ENCODE measurements at places on chromosomes 6 and 20.

DNA sequence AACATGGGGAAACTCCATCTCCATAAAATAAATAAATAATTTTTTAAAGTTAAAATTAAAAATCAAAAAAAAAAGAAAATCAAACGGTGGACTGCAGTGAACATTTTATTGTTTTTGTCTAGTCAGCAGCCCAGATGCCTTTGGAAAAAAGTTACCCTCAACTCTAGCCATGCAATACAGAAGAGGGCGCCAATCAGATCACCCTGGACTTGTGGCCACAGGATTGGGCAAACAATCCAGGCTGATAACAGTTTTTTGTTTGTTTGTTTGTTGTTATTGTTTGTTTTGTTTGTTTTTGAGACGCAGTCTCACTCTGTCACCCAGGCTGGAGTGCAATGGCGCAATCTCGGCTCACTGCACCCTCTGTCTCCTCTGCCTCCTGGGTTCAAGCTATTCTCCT lies 30.5 kb upstream of the NELFCD start:
- no peak for DNase-seq

- DNase-seq: no peak
These were observed 94.4 kb upstream of the BMP2 start for GRCh38 chr20:6673071-6673470.

- peak; percentile 25 for DNase-seq
These were observed 74.7 kb downstream of the DHX35 start for GRCh38 chr20:39036851-39037250.

DNA sequence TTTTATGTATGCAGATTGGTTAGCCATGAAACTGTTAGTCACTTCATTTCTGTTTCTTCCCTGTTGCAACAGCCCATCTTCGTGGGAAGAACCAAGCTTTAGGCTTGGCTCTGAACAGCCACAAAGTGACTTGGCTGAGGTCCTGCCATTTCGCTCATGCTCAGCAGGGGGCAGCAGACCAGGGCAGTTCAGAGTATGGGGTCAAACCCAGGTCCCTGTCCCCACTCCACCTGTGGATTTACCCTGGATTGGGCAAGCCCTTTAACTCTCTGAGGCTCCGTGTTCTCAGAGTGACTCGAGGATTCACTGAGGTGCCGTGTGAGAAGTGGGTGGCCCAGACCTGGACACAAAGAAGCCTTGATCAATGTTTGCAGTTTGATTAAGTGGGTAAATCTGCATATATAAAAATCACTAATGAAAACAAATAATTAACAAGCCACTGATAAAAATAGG lies 19.8 kb upstream of the MAP1LC3A start:
- no peak for DNase-seq

DNA sequence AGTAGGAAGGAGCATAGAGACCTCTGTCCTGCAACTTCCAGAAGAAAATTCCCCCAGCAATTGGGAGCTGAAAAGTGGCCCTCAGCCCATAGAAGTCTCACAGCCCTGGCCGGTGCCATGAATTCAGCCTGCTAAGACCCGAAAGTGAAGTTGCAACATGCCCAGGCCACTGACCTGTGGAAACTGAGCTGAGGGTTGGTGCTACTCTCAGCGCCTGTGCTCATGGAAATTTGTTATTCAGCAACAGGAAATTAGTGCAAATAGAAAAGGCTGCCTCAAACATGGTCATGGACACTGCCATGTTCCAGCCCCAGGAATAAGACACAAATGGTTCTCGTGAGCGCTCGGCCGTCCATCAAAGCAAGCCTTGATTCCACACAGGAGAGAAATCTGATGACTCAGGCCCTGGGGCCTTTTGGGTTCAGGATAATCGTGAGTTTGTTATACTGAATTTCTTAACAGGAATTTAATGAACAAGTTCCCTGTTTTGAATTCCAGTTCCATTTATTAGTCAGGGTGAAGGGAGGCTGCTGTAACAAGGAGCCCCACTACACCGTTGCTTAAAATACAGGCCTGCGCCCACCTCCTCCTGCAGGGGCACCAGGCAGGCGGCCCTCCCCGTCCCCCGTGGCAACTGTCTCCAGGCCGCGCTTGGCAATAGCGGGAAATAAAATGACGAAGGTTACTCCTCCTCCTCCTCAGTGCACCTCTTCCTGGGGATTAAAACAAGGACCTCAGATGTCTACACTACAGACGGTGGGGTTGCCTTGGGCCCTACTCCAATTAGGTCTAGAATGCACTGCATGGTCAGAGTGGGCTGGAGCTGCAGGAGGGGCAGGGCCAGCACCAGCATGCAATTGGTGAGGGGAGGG lies 152.9 kb downstream of the ERMARD start:
- no peak for DNase-seq

DNA sequence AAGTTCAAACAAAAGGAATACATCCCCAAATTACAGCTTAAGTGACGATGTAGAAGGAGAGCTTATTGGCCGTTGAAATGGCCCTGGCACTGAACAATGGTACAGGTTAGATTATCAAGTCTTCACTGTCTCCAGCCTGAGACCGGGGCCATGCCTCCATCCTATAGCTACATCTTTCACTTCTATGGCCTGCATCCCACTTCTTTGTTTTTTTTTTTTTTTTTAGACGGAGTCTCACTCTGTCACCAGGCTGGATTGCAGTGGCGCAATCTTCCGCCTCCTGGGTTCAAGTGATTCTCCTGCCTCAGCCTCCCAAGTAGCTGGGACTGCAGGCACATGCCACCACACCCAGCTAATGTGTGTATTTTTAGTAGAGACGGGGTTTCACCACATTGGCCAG lies 464.6 kb downstream of the CDH26 start:
- no peak for DNase-seq

DNA sequence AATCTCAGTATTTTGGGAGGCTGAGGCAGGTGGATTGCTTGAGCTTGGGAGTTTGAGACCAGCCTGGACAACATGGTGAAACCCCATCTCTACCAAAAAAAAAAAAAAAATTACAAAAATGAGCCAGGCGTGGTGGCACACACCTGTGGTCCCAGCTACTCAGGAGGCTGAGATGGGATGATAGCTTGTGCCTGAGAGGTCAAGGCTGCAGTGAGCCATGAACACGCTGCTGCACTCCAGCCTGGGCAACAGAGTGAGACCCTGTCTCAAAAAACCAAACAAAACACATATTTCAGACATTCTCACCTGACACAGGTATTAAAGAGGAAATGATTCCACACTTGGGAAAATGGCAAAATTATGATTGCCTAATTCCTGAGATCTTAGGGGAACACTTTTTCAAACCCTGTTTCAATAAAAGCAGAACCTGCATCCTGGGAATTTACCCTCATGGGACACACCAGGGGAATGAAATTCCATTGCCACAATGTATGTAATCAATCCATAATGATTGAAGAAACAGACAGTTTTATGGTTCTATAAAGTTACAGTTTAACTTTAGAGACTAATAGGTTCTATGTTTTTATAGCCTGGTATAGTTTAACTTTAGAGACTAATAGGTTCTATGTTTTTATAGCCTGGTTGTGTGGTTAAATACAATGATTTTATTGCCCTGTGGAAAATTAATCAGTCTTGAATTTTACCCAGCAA lies 29.6 kb upstream of the DNAAF9 start:
- no peak for DNase-seq

DNA sequence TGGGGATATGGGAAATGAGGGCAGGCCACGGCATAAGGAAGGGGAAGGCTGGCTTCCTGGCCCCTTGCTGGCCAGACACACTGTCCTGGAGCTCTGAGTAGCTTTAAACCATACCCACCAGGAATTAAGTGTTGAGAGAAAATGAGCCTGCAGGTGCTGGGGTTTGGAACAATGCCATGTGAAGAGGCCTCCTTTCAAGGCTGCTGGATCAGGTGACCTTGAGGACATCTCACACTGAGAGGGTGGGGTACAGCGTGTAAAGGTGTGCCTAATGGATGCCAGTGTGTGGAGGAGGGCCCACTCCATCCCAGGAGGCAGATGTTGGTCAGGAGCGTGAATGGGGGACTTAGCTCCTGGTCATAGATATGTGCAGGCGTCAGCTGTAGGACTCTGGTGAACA lies 74.8 kb upstream of the MLN start:
- no peak for DNase-seq

- no peak for DNase-seq
These were observed 39.4 kb upstream of the RFPL4B start for GRCh38 chr6:112307707-112308106.

- DNase-seq: no peak
These were observed 55.3 kb downstream of the ERMARD start for GRCh38 chr6:169806701-169807100.

DNA sequence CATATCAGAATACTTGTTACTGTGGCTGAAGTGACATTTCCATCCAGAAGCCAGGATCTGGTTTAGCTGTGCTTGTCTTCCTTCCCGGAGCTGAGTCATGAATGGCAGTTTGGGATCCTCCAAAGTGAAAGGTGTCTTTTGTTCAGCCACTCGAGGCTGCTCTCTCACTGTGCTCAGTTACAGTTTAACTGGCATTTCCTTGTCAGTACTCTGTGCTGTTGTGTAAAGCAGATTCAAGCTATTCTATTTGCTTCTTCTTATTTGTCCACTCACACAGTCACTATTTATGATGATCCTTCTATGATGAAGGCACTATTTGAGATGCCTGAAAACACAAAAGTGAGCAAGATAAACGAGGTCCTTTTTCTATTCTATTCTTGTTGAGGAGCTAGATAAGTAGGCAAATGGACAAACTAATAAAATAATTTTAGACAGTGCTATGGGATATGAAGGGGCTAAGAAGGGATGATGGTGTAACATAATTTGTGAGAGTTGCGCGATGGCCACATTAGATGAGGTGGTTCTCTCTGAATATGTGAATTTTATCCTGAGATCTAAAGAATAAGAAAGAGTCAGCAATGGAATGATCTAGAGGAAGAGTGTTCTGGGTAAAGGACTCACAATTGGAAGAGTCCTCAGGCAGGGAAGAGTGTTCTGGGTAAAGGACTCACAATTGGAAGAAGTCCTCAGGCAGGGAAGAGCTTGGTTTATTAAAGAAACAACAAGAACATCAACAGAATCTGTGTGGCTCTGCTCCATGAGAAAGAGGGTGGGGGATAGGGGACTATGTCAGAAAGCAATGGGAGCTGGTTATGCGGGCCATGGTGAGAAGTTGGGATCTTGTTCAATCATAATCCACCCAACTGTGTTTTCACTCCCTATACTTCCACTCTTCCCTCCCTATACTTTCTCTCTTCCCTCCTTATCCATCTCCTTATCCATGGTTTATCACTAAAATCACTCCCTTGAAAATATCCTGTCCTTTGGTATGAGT lies 40.1 kb downstream of the CYP24A1 start:
- no peak for DNase-seq

- no peak for DNase-seq
These were observed 9.4 kb upstream of the SRC start for GRCh38 chr20:37336369-37337207.

GRCh38 chr20:48155268-48155667 lies 370.0 kb upstream of the SULF2 start:
- DNase-seq: no peak

- no peak for DNase-seq
These were observed 96.9 kb downstream of the FAM120B start for GRCh38 chr6:170403451-170403850.

DNA sequence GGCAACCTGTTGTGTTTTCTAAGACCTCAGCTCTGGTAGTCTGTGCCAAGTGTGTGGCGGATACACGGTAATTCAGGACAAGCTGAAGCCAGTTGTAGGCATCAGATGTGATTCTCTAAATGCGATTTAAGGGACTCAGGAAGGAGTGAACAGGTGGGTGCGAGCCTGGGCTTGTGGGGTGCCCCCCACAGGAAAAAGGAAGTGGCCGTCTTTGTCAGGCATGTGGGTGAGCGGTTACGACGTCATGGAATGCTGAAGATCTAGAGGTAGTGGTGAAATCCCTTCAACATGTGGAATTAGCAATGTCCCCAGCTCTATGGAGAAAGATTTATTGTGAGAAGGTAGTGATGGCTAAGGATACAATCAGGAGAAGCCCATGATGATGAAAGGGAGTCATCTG lies 95.1 kb upstream of the EXOC2 start:
- DNase-seq: no peak

DNA sequence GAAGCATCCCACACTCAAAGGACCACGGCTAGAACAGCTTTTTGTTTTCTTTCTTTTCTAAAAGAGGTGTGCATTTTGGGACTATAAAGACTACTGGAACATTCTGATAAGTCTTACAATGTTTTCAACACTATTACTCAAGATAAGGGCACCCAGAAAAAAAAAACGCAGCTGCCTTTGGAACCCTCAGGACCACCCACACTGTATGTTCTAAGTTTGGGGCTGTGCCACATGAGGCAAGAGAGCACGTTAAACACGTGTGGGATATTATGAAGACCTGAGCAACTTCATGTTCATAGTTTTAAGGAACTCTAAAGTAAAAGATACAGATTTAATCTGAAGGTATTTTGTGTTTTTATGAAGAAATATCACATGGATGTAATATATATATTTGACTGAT lies 204.6 kb downstream of the FOXC1 start:
- DNase-seq: no peak

Data from osteocyte (in vitro differentiated cells).